Caco-2 (cell line): ENCODE measurements at places on chromosomes 1 and 21.

DNA sequence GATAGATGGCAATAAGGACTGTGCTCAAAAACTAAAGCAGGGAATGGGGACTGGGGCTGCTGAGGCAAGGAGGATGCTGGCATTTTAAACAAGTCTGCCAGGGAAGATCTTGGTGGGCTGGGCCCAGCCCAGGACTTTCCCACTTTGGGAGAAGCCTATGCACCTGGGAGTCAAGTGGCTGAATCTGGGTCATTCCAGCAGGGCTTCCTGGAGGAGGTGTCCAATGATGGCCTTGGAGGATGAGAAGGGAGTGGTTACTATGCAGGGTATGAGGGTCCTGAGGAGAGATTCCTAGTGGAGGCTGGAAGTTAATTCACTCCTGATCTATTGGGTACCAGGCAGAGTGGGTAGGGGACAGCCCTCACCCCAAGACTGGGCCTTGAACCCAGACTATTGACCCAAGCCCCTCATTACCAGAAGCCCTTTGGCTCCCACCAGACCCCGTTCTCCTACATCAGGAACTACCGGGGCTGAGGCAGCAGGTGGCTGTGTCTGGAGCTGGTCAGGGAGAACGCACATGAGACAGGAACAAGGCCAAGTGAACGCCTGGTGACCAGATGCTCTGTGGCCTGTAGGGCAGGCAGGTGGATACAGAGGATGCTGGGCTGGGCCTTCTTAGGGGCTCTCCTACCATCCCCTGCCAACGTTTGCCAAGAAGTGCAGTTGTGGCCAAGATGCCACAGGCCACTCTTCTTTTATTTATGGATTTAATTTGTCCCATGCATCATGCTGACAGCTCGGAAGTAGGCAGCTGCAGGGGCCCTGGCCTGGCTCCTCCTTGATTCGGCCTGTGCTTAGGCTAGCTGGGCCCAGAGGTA is 18.3 kb upstream of the LRP8 start:
- DNase-seq: no peak

GRCh38 chr1:58030456-58030855 is 516.1 kb downstream of the OMA1 start:
- DNase-seq: no peak

- DNase-seq: no peak
These were observed 27.5 kb downstream of the MAP3K21 start for GRCh38 chr1:233354983-233355382.

DNA sequence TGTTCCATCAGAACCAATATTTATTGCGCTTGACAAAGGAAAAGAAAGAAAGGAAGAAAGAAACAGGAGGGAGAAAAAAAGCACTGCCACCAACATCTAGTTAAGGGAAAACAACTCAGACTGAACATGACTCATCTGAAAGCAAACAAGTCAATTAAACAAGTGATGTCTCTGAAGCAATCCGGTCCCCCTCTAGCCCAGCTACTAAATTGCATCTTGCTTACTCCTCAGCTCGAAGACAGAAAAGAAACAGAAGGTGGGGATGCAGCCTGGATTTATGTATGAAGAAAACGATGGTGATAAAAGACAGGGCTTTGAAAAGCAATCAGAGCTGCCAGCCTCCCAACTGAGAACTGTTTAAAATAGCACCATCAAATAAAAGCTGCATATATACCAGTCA is 188.2 kb downstream of the OMA1 start:
- no peak for DNase-seq

DNA sequence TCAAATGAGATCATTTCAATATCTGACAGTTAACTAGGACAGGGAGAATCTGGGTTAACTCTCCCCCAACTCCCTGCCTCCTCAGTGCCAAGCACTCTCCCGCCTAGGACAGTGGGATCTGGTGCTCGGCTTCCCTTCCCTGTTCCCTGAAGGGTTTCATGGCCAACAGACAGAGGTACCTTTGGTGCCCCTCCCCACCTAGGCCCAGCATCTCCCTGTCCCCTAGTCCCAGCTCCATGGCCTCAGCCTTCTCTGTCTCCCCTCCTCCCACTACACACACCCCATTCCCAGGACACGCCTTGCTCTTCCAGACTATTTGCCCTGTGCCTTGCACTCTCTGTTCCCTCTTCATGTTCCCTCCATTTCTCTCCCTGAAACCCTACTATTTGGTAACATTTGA is 77.1 kb downstream of the CD247 start:
- DNase-seq: no peak

DNA sequence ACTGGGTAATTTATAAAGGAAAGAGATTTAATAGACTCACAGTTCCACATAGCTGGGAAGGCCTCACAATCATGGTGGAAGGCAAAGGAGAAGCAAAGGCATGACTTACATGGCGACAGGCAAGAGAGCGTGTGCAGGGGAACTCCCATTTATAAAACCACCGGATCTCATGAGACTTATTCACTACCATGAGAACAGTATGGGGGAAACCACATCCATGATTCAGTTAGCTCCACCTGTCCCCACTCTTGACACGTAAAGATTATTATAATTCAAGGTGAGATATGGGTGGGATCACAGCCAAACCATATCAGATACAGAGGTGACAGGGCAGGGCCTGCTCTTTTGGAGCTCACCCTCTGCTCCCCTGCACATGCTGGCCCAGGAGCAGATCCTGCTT is 31.4 kb upstream of the TMEM61 start:
- DNase-seq: no peak

DNA sequence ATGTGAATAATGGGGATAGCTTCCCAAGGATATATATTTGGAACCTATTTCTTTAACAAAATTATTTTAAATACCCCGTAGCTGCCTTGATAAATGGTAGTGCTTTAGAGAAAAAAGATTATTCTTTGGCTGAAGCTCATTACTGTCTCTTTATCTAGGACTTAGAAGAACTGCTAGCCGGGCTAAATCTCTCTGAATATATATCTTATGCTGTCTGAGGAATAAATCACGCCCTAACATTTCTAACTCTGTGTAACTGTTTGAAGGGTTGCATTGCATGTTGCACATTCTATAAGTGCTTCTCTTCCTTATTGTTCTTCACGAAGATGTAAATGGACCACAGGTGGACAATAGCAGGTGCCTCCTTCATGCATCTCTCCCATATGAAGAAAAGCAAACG is 585.0 kb upstream of the ZP4 start:
- DNase-seq: no peak

GRCh38 chr1:204848579-204848978 is 22.1 kb upstream of the NFASC start:
- no peak for DNase-seq

DNA sequence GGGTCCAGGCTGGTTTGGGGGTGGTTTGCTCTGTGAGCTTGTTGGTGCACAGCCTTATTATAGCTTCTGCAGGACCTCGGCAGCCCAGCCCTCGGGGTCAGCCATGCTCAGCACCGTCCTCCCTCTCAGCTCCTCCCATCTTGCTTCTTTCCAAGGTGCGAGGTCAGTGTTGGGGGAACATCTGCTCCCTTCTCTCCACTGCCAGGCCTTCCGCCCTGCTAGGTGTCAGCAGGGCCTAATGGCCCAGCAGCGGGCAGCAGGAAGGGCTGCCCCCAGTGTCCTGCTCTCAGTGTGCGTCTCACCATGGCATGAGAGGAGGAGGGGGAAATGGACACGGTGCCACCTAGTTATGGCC is 36.5 kb upstream of the LRRC3 start:
- DNase-seq: no peak

DNA sequence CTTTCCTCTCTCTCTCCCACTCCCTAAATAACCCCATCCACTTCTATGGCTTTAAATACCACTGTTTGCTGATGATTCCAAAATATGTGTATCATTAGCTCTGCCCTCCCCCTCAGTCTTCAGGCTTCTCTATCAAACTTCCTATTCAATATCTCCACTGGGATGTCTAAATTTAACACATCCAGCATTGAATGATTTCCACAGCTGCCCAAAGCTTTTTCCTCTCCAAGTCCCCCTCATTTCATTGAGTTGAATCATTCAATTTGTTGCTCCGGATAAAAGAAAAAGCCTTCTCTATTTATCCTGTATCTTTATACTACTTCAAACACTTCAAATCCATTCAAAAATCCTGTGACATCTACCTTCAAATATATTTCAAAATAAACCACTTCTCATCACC is 225.0 kb downstream of the SEC16B start:
- no peak for DNase-seq

GRCh38 chr1:156245451-156246232 is 2.2 kb downstream of the PAQR6 start:
- DNase-seq: no peak

GRCh38 chr1:183126000-183126366 is 60.1 kb upstream of the LAMC2 start:
- DNase-seq: no peak

GRCh38 chr1:156489166-156489934 is 11.2 kb downstream of the MEF2D start:
- DNase-seq: no peak

- no peak for DNase-seq
These were observed 33.4 kb upstream of the ZNF496 start for GRCh38 chr1:247365023-247365422.

- DNase-seq: no peak
These were observed 7.4 kb upstream of the EDEM3 start for GRCh38 chr1:184761969-184762485.

GRCh38 chr1:184590163-184590750 is 164.4 kb downstream of the EDEM3 start:
- peak; percentile 44 for DNase-seq

GRCh38 chr1:32901823-32902534 is 790 bp upstream of the TMEM54 start:
- DNase-seq: no peak

- no peak for DNase-seq
These were observed 57.2 kb upstream of the LRRC8D start for GRCh38 chr1:89763649-89763986.

GRCh38 chr1:46484783-46485490 is 4.7 kb upstream of the DMBX1 start:
- DNase-seq: no peak

GRCh38 chr1:206002160-206002559 is 1.0 kb downstream of the RAB7B start:
- DNase-seq: no peak

DNA sequence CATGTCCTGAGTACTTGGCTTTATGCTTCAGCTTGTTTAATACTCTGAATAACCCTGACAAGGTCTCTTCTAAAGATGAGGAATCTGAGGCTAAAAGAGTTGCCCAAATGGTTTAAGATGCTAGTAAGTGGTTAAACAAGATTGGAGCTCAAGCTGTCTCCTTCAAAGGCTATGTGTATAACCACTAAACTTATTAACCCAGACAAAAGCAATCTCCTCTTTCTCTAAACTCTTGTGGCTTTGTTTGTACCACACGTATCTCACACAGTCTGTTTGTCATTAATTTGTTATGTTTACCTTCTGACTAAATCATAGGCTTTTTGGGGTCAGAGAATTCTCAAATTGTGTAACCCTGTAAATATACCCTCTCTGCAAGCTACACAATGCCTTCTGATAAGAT is 89.9 kb downstream of the HMCN1 start:
- DNase-seq: no peak

- peak; percentile 3 for DNase-seq
These were observed 89.4 kb upstream of the B3GALT2 start for GRCh38 chr1:193275773-193276172.

- DNase-seq: no peak
These were observed 40.1 kb upstream of the ADGRL2 start for GRCh38 chr1:81760477-81761097.

- no peak for DNase-seq
These were observed 516.7 kb downstream of the PLPP3 start for GRCh38 chr1:56062625-56063024.

DNA sequence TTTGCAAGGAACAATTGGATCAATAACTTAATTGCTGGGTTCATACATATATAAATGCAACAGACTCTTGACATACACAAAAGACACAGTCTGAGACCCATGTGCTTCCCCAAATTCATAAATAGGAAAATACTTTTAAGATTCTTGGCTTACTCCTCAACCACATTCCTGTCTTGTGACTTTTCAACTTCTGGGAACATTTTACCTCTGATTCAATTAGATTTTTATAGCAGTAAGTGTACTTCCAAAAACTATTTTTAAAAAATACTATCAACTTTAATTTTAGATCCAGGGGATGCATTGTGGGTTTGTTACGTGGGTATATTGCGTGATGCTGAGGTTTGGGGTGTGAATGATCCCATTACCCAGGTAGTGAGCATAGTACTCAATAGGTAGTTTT is 406.7 kb downstream of the RPS6KC1 start:
- no peak for DNase-seq

DNA sequence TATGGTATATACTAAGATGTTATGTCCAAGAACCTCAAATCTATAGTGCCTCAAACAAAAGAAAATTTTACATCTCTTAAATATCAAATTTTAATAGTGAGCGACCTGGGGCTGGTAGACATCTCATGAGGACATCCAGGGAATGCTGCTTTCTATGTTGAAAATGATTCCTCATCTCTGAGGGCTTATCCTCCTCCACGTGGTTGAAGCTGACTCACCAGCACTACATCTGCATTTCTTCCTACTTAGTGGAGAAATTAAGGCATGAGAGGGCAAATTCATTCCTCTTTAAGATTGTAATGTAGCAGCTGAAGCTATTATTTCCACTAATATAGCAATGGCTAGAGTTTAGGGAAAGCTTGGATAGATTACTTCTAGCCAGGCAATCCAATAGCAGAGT is 529.5 kb downstream of the COL11A1 start:
- no peak for DNase-seq

- no peak for DNase-seq
These were observed 7.3 kb downstream of the TRAF5 start for GRCh38 chr1:211333906-211334305.

GRCh38 chr1:205137901-205138300 is 16.1 kb upstream of the RBBP5 start:
- DNase-seq: no peak

DNA sequence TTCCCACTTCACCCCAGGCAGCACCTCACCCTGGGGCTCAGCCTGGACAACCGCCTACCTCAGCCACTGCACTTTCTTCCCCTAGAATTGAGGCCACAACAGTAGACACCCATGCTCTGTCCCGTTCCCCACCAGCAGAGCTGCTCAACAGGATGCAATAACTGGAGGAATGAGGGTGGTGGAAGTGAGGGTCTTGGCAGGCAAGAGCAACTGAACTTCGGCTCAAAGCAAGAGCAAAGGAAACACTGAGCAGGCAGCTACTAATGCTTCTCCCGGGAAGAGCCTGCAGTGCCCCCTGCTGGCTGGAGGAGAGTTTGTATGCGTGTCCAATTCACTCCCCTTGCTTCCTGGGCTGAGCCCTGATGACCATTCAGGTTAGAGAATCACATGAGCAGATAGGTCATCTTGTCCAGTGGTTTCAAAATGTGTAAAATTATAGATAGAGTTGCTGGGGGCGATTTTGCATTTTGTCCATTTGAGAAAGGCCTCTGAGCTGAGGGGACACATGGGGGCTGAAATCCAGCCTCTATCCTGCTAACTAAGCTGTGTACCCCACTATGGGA is 13.9 kb downstream of the NT5C1A start:
- peak; percentile 63 for DNase-seq

GRCh38 chr1:54219688-54220003 is 19.7 kb downstream of the MRPL37 start:
- DNase-seq: no peak

- no peak for DNase-seq
These were observed 3.2 kb downstream of the INKA2 start for GRCh38 chr1:111735858-111736544.

GRCh38 chr1:230858236-230858820 is 10.0 kb downstream of the C1orf198 start:
- DNase-seq: no peak
